ENCODE measurements at places on chromosomes 7 and 10.

GRCh38 chr7:43234073-43234472 lies 121.6 kb downstream of the HECW1 start:
- no peak for DNase-seq

DNA sequence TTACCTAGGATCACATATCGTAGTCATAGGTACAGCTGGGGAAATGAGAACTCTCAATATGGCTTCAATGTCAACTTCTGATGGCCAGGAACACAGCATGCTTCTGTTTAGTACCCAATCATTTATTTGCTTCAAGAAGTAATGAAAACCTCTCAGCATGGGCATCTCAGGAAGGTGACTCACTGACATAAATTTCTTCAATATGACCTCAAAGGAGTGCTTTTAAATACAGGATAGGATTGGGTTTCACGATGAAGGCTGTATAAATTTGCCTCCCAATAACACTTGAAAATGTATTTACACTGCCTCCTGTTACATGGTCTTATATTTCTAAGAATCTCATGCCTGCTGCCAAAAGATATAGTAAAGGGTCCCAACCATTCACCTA lies 15.1 kb downstream of the ITGA8 start:
- no peak for DNase-seq

DNA sequence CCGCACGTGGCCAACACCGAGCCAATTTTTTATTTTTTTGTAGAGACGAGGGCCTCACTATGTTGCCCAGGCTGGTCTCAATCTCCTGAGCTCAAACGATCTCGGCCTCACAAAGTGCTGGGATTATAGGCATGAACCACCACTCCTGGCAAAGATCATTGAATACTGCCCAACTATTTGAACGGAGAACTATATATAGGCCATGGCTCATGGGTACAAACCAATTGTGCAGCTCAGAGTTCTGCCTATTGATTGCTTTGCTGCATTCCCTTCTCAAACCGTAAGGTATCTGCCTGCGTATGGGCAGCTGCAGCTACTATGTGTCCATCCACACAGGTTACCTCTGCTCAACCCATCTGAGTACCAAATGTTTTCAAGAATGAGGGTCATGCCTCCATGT lies 9.7 kb upstream of the SLC25A16 start:
- DNase-seq = no peak

DNA sequence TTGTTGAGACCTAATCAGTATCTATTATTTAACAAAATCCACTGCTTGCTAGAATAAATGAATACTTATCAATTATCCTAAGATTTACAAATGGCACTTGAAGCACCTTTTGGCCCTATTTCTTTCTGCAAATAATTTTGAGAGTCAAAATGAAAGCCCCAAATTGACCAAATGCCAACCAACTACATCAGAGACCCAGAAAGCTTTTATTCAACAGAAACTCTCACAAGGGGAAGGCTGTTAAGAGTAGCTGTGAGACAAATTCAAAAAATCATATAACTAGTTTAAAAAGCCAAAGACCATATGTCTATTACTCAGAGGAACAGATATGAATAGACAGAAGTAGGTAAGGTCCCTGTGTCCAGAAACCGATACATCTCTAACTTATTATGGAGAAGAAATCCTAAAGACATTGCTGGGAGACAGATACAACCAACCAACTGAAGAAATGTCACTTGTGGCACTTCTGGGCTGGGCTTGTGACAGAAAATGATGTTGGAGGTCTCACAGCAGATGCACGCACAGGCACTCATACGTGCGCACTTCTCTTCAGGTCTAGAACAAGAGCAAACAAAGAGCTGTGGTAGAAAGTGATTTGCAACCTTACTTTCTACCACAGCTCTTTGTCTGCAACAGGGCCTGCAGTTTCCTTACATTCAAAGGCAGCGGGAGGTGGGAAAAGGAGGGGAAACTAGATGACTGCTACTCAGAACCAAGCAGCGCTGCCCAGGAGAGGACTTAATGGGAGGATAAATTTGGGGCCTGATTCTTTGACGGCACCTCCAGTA lies 58.6 kb upstream of the KCNIP2 start:
- DNase-seq = no peak

- no peak for DNase-seq
These were observed 199.7 kb upstream of the AOAH start for GRCh38 chr7:36923943-36924436.

DNA sequence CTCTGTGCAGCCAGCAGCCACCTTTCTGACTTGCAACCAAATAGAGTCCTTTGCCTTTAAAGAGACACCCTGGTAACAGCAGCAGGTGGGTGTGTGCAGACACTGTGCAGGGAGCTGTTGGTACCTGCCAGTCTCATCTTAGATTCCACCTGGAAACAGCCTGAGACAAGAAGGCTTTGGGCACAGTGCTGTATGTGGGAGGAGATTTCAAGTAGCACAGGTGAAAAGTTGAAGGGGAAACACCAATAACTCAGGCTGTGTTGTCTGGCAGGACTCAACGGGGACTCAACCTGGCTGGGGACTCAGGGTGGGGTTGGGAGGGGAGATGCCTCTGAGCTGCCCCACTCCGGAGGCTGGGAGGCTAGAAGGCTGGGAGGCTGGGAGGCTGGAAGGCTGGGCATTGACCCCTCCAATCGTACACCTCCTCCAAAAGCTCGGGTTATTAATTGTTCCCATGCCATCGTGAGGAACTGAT lies 6.7 kb downstream of the CPXM2 start:
- DNase-seq = no peak

GRCh38 chr10:12237265-12238220 lies 41.6 kb downstream of the CDC123 start:
- DNase-seq = no peak

DNA sequence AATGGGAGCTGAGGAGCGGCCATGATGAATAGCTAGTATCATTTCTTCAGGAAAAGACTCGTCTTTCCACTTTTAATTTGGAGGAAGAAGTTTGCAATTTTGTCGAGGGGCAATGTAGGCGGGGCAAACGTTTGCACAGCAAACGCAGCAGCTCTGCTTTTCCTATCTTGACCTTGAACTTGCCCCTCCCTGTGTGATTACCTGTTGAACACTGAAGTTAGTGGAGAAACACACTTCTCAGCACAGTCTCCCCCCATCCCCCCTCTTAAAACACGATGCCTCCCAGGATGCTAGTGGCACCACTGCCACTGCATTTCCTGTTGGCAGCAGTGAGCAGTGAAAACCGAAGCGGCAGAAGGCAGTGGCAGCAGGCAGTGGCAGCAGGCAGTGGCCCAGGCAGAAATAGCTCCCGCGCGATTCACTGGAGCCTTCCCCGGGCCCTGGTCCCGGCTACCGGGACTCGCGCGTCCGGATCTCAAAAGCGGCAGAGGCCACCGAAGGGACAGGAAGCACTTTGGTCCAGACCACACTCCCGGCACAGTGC lies at the start of gene EPDR1:
EPDR1 (plus strand) TSS at position 336 of the 544 bp plus-strand sequence. CDS start 300 bp downstream, outside the sequence.
- peak; percentile 48 for DNase-seq

All from NCI-H1092 (cell line).